GF-D8 (cell line): ENCODE measurements at places on chromosomes 12 and 14.
A peak's percentile ranks its signal among the peaks of the same experiment; 100 is the strongest.

DNA sequence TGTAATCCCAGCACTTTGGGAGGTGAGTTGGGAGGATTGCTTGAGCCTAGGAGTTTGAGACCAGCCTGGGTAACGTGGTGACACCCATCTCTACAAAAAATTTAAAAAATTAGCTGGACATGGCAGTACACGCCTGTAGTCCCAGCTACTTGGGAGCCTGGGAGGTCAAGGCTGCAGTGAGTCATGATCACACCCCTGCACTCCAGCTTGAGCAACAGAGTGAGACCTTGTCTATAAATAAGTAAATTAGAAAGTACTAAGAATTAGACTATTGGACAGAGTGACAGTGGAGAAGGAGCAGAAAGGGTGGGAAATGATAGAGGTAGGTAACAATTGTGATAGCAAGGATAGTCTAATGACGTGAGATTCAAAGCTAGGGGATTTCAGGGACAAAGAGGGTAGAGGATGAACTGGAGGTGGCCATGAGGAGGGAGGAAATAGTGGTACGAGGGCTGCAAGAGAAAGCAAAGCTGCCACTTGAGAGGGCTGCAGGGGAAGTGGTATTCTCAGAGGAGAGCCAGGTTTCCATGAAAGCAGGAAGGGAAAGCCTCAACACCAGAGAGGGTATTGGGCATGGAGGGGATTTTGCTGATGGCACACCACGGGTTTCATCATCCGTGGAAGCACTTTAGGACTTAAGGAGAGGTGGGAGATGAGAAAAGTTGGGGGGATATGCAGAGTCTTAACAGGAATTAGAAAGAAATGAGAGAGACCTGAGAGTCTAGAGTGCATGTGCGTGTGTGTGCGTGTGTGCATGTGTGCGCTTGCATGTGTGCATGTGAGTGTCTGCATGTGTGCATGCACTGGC lies 85.6 kb downstream of the SYNE2 start:
- DNase-seq: no peak

GRCh38 chr14:103545219-103545914 lies 16.4 kb downstream of the TRMT61A start:
- no peak for DNase-seq

DNA sequence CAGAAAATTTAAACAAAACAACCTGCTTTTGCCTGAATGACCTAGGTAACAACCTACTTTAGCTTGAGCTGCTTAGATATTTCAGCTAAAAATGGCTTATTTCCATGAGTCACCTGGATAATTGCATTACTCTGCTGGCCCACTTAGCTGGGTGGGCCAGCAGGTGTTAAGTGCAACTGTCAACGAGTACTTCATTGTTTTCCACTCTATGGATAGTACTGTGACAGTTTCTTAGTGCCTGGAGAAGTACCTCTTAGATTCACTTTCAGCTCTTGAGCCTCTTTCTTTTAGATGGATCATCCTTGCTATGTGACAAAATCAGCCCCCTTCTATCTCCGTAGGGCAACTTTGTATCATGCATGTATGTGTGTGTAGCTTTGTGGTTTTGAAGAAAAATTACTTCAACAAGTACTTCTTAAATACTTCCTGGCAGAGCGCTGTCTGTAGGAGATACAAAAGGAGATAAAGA lies 368.2 kb upstream of the ATP2B1 start:
- no peak for DNase-seq

- DNase-seq: no peak
Observed at GRCh38 chr12:75529316-75529715, 17.9 kb upstream of the KRR1 start.

- no peak for DNase-seq
Observed at GRCh38 chr14:67602076-67602475, 2.0 kb upstream of the PIGH start.

DNA sequence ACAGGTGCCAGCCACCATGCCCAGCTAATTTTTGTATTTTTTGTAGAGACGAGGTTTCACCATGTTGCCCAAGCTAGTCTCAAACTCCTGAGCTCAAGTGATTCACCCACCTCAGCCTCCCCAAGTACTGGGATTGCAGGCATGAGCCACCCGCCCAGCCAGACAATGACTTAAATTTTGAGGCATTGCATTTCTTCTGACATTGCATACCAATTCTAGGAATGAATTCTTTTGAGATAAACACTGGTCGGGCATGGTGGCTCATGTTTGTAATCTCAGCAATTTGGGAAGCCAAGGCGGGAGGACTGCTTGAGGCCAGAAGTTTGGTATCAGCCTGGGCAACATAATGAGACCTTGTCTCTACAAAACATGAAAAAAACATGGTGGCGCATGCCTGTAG lies 2.5 kb upstream of the CELA1 start:
- DNase-seq: no peak

DNA sequence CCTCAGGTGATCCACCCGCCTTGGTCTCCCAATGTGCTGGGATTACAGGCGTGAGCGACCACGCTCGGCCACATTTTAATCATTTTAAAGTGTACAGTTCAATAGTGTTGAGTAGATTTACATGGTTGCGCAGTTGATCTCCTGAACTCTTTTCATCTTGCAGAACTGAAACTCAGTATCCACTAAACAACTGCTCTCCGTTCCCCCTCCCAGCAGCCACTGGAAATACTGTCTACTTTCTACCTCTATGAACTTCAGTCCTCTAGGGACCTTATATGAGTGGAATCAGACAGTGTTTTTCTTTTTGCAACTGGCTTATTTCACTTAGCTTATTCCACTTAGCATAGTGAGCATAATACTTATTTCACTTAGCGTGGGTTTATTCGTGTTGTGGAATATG lies 53.7 kb downstream of the KCTD10 start:
- DNase-seq: no peak

DNA sequence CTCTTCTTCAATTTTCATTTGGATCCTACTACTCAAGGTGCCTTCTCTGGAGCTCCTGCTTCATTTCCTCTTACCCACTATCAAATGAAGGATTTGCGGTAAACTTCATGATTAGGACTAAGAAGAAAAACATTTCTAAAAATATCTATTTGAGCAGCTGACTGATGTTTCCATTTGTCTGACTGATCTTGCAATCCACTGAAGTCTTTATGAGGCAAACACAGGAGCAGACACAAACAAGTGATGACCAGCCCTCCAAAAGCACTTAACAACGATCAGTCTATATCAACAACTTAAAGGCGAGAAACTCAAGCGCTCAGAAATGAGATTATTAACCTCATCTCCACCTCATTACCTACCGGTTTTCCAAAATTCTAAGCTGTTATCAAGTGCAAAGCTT lies 26.2 kb downstream of the OSBPL8 start:
- no peak for DNase-seq

DNA sequence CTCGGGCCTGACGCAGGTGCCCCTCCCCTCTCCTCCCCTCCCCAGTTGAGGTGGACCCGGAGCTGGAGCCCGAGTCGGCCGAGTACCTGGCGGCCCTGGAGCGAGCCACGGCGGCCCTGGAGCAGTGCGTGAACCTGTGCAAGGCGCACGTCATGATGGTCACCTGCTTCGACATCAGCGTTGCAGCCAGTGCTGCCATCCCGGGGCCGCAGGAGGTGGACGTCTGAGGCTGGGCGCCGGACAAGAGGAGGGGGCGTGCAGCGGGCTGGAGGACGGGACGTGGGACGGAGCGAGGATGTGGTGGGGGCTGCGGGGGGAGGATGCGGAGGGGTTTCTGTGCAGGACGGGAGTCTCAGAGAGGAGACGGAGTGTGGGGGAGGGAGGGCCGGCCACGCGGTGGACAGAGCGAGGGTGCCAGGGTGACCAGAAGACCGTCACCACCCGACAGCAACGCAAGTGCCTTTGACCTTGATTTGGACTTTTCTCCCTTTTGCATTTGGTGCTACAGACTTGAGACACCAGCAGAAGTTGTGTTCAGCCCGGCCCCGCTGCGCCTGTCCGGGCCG lies 41.3 kb downstream of the KIF26A start:
- no peak for DNase-seq

GRCh38 chr14:40487824-40488223 lies 1055.6 kb upstream of the FBXO33 start:
- DNase-seq: no peak

GRCh38 chr14:93732524-93732923 lies 55.8 kb downstream of the PRIMA1 start:
- no peak for DNase-seq

DNA sequence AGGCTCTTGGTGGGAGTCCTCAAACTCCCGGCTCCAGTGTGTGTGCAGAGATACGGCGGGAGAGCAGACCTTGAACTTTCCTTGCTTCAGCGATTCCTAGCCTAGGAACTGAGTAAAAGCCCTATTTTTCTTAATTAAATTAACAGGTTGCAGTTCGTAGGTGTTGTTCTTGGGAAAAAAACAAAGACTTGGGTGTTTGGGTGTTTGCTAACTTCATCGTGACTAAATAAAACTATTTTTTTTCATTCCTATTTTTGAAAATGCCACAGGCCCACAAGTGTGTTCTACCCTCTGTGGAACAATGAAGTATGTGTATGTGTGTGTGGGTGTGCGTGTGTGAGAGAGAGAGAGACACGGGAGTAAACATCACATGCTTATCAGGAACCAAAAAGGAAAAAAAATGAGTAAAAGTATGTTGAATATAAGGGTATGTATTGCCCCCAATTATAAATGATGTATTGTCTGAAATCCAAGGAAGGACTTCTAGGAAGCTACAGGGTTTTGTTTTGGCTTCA lies 651 bp downstream of the TMEM117 start:
- DNase-seq: no peak

GRCh38 chr14:102694530-102695166 lies 82.6 kb upstream of the TRAF3 start:
- DNase-seq: peak; percentile 1

- no peak for DNase-seq
Observed at GRCh38 chr12:82223426-82223825, 134.8 kb downstream of the CCDC59 start.

DNA sequence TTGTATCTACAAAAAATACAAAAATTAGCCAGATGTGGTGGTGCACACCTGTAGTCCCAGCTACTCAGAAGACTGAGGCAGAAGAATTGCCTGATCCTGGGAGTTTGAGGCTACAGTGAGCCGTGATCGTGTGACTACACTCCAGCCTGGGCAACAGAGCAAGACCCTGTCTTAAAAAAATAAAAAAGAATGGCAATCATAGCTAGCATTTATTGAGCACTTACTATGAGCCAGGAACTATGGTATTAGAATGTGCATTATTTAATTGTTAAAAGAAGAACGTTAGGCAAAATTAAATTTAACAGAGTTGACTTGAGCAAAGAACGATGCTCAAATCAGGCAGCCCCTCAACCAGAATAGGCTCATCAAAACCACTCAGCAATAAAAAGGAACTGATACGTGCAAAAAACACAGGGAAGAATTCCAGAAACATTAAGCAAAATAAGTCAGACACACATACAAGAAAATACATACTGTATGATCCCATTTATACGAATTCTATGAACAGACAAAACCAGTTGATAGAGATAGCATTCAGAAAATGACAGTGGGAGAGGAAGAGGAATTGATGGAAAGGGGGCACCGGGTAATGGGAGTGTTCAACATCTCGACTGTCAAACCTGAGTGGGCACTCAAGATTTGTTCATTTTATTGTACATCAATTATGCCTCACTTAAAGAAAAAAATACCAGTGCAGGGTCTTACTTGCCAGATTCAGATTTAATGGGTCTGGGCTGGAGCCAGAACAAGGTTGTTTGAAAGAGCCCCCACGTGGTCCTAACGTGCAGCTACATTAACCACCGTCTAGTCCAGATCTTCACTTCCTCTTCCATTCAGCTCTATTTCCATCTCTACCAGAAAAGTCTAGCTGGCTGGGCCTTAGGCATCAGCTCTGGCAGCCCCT lies 8.0 kb downstream of the SCNN1A start:
- DNase-seq: peak; percentile 71

- no peak for DNase-seq
Observed at GRCh38 chr12:121001841-121002483, 14.3 kb downstream of the C12orf43 start.

GRCh38 chr14:99033951-99034350 lies 238.0 kb downstream of the BCL11B start:
- no peak for DNase-seq

DNA sequence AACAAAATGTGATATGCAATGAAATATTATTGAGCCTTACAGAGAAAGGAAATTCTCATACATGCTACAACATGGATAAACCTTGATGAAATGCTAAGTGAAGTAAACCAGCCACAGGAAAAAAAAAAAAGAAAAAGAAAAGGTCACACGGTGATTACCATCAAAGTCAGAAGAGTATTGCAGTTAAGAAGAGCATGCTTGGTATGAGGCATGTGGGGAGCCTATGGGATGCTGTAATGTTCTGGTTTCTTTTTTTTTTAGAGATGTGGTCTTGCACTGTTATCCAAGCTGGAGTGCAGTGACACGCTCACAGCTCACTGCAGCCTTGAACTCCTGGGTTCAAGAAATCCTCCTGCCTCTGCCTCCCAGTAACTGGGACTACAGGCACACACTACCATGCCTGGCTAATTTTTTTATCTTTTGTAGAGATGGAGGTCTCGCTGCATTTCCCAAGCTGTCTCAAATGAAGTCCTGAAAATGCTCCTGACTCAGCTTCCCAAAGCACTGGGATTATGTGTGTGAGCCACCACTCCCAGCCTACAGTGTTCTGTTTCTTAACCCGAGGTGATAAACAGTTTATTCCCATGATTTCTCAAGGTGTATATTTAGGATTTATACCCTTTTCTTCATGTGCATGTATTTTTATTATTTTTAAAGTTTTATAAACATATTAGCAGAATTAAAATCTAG lies 96.2 kb downstream of the SEC23A start:
- DNase-seq: no peak

DNA sequence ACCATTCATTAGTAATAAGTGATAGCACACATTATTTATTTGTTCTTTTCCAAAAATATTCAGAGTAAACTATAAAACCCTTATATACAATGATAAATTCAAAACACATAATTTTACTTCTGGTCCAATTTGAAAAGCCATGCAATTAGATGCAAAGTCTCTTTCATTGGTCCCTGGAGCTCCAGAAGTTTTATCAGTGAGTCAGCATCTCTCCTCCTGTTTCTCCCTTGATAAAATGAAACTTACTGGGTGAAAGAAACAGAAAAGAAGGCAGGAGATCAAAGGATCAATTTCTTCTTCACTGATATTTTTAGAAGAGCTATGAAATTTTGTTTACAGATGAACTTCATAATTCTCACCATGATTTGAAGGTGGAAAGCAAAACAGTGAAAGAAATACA lies 47.5 kb downstream of the IFNG start:
- no peak for DNase-seq

- no peak for DNase-seq
Observed at GRCh38 chr12:26334621-26335124, 139.3 kb downstream of the SSPN start.

DNA sequence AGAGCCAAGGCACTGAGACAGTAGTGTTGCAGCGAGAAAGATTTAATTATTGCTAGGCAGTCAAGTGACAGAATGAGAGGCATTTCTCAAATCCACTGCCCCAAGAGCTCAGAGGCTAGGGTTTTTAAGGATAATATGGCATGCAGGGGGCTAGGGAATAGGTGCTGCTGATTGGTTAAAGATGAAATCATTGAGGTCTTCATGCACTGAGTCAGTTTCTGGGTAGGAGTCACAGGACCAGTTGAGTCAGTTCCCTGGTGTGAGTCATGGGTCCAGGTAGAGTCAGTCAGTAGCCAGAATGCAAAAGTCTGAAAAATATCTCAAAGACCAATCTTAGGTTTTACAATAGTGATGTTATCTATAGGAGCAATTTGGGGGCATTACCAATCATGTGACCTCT lies 323.8 kb downstream of the RGS6 start:
- DNase-seq: no peak
